ENCODE measurements at places on chromosomes 13 and 19. TPM values are rescaled to one million over a fixed set of nuclear protein-coding genes. Genes with fewer than 3 reads are reported as not detected.

Gene PDX1
- total RNA-seq = not detected

Gene CYP4F3
- 4.8 TPM for total RNA-seq

Gene CGB8
- not detected for total RNA-seq

Gene RABAC1
- 133 TPM for total RNA-seq

- no peak for DNase-seq
Measured at GRCh38 chr13:50375792-50376191, 360.5 kb downstream of the KCNRG start.

DNA sequence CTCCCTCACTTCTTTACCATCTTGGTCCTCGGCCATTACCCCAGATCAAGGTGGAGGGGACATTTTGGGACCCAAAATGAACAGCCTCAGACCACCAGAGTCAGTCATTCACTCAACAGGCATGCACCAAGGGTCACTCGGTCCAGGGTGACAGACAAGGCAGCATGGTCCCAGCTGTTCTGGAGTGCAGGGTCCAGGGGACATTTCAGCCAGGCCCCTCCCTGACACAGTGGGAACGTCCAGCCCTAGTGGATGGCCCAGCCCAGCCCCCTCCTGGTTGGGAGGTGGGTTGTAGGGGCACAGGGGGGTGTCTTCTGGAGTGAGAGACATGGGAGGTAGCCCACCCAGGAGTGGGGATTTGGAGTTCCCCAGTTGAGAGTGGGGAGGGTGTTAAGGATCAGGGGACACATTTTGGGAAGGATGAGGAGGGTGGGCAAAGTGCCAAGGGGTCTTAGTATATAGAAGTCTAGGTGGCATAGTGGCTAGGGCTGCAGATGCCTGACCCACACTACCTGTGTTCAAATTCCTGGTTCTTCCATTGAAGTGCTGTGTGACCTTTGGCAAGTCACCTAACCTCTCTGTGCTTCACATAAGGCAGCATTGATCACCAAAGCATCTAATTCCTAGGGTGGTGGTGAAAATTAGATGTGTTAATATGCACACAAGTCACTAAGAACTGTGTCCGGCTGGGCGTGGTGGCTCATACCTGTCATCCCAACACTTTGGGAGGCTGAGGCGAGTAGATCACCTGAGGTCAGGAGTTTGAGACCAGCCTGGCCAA is 2.5 kb upstream of the FCER2 start:
- DNase-seq = no peak

DNA sequence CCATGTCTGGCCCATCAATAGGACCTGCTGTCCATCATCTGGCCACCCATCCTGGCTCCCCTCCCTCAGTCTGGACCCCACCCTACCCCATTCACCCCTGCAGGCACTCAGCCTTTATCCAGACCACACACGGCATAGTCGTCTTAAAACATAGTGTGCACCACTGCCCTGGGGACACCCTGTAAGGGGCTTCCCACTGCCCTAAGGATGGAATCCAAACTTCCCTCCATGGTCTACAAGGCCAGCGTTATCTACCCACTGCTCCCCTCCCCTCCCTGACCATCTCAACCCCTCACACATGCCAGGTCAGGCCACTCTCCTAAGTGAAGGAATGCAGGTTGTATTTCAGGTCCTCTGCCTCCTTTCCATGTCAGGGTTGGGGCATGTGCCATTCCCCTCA is 352.7 kb upstream of the ZNF507 start:
- DNase-seq = no peak

DNA sequence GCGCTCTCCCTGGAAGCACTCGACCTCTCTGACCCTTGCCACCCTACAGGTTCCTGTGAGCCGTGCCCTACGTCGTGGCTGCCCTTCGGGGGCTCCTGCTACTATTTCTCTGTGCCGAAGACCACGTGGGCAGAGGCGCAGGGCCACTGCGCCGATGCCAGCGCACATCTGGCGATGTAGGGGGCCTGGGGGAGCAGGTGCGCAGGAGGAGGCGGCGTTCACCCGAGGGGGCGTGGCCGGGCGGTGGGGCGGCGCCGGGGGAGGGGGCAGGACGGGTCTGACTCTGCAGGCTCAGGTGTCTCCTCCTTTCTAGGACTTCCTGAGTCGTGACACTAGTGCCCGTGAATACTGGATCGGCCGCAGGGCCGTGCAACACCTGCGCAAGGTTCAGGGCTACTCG is 26.4 kb downstream of the CLEC4M start:
- DNase-seq = no peak

DNA sequence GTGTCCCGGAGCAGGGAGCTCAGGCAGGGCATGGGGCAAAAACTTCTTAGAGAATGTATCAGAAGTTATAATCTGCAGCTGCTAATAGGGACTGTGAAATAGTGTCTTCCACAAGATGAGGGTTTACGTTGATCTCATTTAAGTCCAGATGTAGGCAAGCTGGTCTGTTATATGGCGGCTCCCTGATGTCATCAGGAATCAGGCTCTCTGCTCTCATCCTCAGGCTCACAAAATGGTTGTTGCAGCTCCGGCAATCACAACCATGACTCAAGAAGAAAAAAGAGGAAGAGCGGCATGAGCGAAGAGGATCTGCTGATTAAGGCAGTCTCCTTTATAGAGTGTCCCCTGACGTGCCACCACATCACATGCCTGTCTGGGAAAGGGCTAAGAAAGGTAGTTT is 191.3 kb downstream of the KLF5 start:
- no peak for DNase-seq

- no peak for DNase-seq
Measured at GRCh38 chr13:42602906-42603305, 29.0 kb downstream of the TNFSF11 start.

- no peak for DNase-seq
Measured at GRCh38 chr19:15323496-15324235, 8.7 kb downstream of the BRD4 start.

All from sciatic nerve (tissue), 2 donors.